Activated CD8-positive, alpha-beta memory T cell treated with anti-CD3 and anti-CD28 coated beads, Interleukin-2, amount 50 U/mL, for 4 hours (primary cell): ENCODE measurements at places on chromosomes 3 and 15.

DNA sequence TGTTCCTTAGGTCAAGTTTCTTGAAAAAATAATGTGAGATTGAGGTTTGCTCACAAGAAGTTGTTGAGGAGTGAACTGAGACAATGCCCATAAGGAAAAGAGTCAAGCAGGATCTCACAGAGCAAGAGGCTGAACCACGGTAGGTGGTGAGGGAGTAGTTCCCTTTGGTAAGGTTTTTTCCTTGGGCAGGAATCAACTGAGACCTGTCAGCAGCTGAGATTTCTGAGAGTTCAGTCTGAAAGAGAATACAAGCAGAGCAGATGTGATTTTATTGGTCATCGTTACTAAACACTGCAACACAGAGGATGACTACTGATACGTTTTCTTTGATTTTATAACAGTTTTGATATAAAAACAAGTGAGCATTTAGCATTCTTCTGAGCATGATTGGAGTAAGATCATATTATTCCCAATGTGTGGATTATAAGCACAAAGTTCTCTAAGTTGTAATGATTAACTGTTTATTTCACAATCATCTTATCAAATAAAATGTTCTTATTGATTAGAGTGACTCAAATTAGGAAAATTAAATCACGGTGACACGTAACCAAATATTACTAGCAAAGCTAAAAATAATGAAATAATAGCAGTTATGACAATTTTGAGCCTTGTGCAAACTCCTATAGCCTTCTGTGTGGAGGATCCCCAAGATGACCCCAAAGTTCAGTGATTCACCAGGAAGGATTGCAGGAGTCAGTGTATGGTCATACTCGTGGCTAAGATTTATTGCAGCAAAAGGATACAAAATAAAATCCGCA lies 346.2 kb upstream of the ZNF717 start:
- DNase-seq: no peak

DNA sequence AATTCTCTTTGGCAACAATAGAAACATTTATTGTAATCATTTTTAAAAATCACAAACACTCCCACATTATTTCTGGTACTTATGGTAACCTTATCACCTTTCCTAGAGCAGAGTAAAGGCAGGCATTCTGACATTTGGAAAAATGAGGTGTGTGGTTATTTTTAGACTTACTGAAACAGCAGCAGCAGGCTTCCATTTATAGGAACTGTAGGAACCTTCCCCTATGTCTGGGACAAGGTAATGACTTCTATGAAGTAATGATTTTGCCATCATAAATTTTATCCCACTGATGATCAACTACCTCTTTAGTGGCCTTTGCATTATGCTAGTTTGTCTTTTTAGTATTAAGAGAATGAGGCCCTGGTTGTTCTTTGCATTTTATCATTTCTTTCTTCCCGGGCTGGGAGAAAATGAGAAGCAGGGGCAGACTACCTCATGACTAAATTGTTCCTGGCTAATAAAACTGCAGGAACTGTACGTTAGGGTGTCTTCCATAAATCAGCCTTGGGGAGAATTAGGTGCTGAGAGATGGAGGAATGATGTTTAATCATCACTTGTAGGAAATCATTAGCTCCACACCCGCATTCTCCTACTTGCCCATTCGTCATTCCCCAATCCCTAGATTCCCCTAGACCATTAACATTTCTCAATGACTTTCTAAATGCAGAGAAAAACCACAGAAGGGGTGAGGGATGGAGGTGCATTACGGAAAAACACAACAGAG lies 680.3 kb downstream of the AGBL1 start:
- no peak for DNase-seq

GRCh38 chr3:16665282-16665741 lies 60.1 kb upstream of the DAZL start:
- DNase-seq: no peak

DNA sequence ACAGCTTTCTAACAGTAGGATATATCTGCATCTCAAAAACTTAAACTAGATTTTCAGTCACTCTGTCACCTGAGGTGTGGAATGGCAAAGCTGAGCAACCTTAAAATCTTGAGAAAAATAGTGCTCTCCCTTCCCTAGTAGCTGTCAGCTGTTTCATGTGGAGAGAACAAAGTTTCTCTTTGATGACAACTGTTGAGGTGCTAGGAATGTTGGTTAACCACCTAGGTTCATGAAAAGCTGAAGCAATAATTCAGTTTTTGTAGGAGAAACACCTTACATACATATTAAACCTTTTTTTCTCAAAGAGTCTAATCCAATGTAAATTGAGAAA lies 40.8 kb downstream of the TCF12 start:
- no peak for DNase-seq

- DNase-seq: no peak
Observed at GRCh38 chr3:35141406-35141805, 497.9 kb upstream of the ARPP21 start.
